ENCODE measurements at places on chromosomes 3 and 15. TPM values are rescaled to one million over a fixed set of nuclear protein-coding genes. Genes with fewer than 3 reads are reported as not detected.

The LOXL1 gene
- 1.7 TPM for total RNA-seq

The ZNF80 gene
- not detected for total RNA-seq

The DUSP7 gene
- total RNA-seq, result 9.5 TPM

The ATP13A4 gene
- 0.46 TPM for total RNA-seq
